K562 (cell line): ENCODE measurements at places on chromosomes 1 and 21.

DNA sequence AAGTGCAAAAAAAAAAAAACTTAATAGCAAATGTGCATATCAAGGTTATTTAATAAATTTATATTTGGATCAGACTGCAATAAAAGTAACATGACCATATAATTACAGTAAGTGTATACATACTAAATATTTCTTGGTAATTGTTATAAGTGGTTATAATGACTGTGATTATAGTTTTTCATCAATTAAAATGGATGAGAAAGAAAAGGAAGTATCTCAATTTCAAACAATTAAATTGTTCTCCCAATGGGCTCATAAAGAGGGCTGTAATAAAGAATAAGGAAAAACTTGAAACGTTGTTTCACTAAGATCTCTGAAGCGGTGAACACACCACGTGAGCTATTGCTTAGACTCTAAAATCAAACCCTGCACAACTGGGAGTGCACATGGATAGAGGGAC is 104.1 kb downstream of the CDC42BPA start:
- DNase-seq = no peak

DNA sequence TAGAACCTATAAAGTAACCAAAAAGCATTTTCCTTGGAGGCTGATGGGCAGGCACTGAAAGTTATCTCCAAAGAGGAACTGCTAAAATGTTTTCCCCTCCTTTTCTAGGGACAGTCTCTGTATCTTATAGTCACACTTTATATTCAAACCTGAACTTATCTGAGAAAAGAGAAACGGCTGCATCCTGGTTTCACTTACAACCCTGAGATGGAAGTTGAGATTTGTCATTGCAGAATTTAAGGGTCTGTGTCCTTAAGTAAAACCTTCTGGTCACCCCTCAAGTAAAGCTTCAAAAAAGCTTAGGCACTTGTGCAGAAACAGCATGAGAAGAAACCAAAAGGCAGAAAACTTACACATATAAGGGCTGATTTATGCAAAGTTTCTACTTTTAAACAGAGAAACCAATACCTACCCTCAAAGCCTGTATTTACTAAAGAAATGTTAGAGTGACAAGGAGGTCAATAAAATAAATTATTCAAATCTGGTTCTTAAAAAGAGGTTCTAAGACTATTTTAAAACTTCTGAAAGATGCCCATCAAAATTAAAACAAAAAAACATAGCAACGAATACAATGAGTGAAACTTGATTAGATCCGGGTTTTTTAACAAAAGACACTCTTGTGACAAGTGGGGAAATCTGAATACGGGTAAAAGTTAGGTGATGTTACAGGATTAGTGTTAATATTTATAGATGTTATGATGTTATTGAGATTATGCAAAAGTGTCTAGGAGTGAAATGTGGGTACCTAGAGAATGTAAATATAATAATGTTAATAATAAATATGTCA is 9.9 kb downstream of the CD58 start:
- no peak for DNase-seq

- DNase-seq = no peak
Measured at GRCh38 chr1:152901631-152902030, 6.7 kb upstream of the IVL start.

DNA sequence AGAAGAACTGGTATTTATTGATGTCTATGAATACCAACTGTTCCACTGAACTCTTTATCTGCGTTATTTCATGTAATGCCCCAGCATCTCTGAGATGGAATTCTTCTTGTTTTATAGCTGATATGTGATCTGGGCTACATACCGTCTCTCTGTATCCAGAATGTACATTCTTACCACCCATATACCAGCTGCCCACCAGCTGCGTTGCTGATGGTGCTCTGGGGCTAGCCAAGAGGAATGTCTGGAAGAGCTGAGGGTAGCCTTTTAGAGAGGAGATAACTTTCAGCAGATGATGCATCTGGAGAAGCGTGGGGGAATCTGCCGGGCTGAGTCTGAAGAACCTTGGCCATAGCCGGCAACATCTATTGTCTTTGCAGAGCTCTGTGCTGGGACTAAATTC is 137.5 kb downstream of the RYR2 start:
- no peak for DNase-seq

GRCh38 chr1:218207194-218207593 is 77.9 kb upstream of the RRP15 start:
- no peak for DNase-seq
